Activated CD8-positive, alpha-beta memory T cell treated with anti-CD3 and anti-CD28 coated beads for 1 hour (primary cell): ENCODE measurements at places on chromosomes 7 and 10.

DNA sequence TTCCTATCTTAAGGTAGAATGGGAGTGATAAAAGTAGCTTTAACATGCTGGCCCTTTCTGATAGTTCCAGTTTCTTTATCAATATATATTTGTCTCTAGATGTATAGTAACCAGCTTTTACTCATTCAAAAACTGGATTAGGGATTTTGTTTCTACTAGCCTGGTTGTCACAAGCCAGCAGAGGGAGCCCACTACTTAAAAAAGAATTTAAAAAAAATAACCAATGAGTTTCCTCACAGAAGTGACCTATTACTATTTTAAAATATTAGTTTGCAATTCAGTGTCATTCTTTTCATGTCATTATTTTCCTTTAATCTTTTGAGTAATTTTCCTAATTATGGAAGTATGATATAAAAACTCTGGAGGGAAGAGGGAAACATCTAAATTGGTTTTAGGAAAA is 142.1 kb downstream of the PHTF2 start:
- DNase-seq = no peak

- no peak for DNase-seq
Measured at GRCh38 chr7:39613577-39613976, 9.8 kb upstream of the RALA start.

DNA sequence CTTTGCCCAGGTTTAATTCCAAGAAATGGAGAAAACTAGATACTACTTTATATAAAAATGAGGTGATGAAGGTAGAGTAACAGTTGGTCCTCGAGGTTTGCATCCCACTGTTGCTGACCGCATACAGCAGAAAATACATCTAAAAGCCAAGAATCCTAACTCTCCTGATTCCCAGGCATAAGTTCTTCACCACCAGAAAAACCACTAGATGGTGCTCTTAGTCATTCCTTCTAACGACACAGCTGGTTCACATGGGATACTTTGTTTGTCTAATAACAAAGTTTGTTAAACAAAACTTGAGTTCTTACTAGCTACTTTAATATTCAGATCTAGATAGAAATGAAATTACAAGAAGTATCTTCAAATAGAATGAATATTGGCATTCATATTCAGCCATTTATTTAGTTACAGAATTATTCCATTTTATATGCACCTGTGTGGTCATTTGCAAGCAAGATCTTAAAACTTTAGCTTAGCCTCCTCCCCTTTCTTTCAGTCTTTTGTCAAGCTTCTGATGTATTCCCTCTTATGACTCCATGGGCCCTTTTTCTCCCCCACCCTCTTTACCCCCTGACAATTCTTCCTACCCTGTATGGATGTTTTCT is 54.1 kb upstream of the CYP26C1 start:
- no peak for DNase-seq

DNA sequence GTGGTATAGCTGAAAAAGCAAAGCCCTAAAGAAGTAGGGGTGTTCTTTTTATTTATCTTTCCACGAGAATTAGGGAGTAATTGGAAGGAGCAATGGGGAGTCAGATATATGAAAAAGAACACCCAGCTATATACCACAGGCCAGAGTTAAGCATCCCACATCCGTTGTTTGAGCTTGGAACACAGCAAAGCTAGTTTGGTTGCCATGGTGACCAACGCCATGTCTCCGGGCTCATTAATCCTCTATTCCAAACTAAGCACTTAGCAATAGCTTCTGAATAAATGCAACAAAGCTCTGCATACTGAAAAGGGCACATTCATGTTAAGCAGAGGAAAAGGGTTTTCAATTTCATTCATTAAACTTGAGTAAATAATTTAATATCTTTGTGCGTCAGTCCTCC is 23.5 kb downstream of the ASB4 start:
- DNase-seq = no peak

DNA sequence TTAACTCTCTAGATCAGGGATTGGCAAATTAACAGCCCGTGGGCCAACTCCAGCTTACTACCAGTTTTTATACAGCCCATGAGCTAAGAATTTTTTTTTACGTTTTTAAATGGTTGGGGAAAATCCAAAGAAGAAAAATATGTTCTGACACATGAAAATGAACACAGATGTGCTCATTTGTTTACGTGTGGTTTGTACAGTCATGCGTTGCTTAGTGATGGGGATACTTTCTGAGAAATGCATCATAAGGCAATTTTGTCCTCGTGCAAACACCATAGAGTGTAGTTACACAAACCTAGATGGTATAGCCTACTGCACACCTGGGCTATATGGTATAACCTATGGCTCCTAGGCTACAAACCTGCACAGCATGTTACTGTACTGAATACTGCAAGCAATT is 8.3 kb upstream of the SMKR1 start:
- DNase-seq = no peak

DNA sequence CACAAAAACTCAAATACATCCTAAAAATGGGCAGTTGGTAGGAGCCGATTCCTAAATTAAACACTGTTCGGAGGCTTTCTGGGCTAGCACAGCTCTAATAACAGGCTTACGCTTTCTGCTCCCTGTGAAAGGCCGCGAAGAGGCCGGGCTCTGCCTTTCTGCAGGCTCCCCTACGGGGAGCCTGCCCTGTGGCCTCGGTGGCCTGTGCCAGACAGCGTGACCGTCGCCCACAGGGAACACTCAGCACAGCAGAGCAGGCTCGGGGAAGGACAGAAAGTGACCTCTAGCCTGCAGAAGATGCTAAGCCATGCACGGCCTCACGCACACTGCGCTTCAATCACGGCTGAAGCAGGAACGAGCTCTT is 64.2 kb downstream of the DIP2C start:
- no peak for DNase-seq

DNA sequence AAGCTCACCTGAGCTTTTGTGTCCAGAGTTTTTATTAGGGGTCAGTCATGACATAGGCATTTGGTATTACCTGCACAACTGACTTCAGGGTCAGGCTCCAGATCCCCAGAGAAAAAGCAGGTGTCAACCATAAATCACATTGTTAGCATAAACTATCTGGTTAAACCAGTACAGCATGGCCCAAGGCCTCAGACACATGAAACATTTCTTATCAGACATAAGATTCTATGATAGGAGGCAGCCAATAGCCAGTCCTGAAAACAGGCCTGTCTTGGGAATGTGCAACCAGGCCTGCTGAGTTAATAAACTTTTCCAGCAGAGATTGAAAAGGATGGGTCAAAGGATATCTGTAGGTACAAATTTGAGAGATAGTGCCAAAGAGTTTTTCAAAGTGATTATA is 116.1 kb downstream of the TPST1 start:
- no peak for DNase-seq

DNA sequence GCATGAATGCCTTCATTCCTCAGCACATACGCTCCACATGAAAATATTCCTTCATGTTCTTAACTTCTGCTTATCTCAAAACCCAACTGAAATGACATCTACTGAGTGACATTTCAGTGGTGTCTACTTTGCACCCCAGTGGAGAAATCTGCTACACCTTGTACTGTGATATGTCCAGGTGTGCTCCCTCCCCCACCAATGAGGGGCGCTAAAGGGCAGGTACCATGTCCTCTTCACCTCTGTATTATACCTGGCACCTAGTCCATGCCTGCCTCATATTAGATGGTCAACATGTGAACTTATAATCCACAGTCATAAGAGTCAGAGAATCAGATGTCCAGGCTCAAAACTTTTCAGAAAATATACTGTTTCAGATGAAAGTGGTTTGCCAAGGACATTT is 2.1 kb downstream of the PAXIP1 start:
- no peak for DNase-seq

GRCh38 chr10:73855413-73855812 is 18.9 kb downstream of the CAMK2G start:
- no peak for DNase-seq

DNA sequence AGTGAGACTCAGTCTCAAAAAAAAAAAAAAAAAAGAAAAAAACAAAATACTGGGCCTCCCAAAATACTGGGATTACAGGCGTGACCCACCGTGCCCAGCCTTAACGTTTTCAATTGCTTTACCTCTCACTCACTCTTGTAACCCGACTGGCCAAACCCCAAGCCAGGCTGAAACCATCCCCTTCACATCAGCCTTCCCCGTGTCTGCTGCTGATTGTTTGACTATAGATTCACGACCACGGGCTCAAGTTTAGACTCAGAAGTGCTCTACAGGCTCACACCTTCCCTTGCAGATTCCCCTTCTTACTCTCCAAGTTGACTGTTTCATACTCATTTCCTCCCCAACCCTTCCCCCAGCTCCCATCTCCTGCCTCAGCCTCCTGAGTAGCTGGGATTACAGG is 22.3 kb downstream of the TYW1 start:
- no peak for DNase-seq

DNA sequence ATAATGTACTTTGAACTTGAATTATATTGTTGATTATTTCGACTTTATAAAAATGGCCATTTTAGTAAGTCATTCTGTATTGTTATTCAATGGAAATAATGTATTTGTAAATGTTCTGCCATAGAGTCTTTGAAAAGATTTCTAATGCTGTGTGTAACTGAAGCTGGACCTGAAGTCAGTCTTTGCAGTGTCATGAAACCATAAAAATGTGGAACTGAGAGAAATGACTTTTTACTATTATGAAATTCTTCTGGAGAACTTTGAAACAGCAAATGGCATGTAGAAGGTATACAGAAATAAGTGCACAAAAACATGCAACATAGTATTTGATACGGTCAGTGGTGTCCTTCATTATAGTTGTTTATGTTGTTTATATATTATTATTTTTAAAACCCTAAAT is 59.7 kb upstream of the ADRA2A start:
- DNase-seq = no peak

GRCh38 chr10:131186547-131187253 is 124.8 kb downstream of the TCERG1L start:
- no peak for DNase-seq

GRCh38 chr10:112208292-112208691 is 24.7 kb upstream of the GPAM start:
- no peak for DNase-seq

- no peak for DNase-seq
Measured at GRCh38 chr7:2497065-2497464, 20.9 kb upstream of the GRIFIN start.

- DNase-seq = no peak
Measured at GRCh38 chr7:80957226-80957777, 38.5 kb upstream of the SEMA3C start.

DNA sequence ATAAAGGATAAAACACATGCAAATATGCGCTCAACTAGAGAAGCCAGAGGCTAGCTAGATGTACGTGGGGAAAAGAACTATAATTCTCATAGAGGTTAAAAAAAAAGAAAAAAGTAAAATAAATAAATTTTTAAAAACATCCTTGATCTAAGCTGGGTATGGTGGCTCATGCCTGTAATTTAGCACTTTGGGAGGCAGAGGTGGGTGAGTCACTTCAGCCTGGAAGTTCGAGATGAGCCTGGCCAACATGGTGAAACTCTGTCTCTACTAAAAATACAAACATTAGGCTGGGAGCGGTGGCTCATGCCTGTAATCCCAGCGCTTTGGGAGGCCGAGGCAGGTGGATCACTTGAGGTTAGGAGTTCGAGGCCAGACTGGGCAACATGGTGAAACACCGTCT is 18.6 kb upstream of the HSPA12A start:
- DNase-seq = no peak

- DNase-seq = no peak
Measured at GRCh38 chr7:107394276-107394675, 75.6 kb upstream of the GPR22 start.

- DNase-seq = no peak
Measured at GRCh38 chr10:52454491-52454890, 140.4 kb downstream of the DKK1 start.

GRCh38 chr7:102860351-102860811 is 52.4 kb upstream of the LRRC17 start:
- DNase-seq = no peak

GRCh38 chr10:99125879-99126278 is 109.8 kb downstream of the HPSE2 start:
- DNase-seq = no peak

GRCh38 chr10:18406136-18406535 is 245.3 kb downstream of the NSUN6 start:
- DNase-seq = no peak

GRCh38 chr10:98366062-98366530 is 48.9 kb downstream of the PYROXD2 start:
- no peak for DNase-seq

DNA sequence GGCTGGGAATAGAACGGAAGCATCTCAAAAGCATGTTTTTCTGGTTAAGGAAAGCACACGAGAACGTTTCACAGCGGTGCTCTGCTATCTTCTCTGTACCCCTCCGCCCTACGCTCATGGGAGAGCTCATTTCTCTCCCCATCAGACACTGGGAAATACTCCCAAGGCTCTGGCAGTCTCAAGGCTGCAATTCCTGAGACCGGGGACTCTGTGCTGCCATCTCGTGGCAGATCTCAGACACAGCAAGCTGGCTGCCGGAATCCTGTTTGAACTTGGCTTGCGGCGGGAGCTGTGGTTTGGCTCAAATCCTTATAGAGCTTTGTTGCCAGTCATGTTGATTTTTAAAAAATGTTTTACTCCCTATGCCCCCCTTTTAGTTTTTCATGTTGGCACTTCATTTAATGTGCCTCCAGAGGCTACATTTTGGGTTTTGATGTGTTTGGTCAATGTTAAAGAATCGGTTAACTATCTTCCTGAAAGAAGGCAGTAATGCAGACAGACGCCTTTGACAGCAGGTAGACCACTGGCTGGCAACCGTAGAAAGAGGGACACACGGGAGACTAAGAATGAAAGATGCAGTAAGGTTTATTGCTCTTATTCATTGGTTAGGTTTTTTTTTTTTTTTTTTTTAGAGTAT is 27.6 kb downstream of the BMPER start:
- peak; percentile 3 for DNase-seq

DNA sequence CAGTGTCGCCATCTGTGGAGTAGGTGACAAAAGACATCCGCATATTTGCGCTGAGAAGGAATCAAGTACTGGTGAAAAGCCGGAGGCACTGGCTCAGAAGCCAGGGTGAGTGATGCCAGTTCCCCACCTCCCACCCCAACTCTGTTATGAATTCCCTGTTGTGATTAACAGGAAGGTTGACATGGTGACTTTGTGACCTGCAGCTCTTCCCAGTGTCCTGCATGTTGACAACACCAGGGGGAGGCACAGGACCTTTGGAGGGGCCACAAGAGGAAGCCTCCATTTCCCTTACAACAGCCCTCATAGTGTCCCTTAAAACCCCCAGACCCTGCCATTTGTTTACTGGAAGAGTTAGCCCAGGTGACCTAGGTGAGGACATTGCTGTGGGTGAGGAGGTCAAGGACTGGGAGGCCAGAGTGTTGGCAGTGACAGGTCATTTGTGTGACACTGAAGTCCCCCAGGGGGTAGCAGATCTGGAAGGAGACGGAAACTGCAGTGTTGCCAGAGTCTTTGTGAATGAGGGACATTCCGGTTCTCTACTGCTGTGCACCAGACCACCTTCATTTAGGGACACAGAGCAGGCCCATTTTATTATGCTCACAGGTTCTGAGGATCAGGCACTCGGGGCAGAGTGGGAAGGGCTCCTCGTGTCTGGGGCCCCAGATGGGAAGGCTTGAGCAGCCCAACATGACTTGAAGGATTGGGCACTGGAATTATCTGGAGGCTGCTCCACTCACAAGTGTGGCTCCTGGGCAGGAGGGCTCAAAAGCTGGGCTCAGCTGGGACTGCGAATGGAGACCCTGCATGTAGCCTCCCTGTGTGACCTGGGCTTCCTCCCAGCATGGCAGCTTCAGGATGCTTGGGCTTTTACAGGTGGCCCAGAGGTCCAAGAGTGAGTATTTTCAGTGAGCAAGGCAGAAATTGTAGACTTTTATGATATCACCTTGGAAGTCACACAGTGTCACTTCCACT is 13.0 kb upstream of the ANTXRL start:
- no peak for DNase-seq

- DNase-seq = no peak
Measured at GRCh38 chr7:121376979-121377378, 19.1 kb downstream of the FAM3C start.
